ENCODE measurements at places on chromosomes 6 and 20.

DNA sequence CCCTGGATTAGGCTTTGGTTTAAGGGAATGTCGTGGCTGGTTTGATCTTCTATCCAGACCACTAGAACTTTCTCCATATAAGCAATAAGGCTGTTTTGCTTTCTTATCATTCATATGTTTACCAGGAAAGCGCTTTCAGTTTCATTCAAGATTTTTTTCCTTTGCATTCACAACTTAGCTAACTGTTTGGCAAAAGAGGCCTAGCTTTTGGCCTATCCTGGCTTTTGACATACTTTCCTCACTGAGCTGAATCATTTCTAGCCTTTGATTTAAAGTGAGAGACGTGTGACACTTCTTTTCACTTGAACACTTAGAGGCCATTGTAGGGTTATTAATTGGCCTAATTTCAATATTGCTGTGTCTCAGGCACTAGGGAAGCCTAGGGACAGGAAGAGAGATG lies 1.7 kb upstream of the FAM50B start:
- no peak for DNase-seq

DNA sequence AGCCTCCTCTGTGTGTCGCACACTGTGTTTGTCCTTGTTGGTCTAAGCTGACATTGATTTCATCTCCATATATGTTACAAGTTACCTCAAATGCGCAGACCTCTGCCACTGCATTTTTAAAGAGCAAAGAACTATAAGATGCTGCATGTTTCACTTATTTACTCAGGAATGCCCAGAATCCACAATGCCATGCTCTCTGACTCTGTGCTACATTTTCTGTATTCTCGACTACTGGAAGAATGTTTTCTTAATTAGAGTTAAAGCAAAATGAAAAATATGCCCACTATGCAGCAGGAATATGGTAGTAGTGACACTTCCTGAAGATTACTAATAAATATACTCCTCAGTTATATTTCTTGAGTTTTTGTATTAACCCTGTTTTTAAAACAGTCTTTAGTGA lies 296.4 kb downstream of the HACE1 start:
- DNase-seq: no peak

- no peak for DNase-seq
Observed at GRCh38 chr6:131400054-131400778, 172.8 kb upstream of the ARG1 start.

DNA sequence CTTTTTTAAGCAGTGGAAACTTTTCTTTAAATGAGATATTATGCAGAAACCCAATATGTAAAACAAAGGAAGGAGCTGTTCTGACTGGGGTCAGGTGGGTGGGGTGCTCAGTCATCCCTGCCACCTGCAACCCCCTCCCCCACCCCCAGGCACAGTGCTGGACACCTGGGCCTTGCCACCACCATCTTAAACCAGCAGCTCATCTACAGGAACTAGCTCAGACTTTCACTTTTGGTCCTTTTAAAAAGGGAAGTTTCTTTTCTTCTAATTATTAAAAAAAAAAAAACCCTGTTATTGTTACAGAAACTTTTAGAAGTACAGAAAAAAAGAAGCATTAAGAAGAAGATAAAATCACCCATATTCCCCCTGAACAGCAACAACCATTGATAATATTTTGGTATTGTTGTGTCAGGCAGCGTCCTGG lies 37.1 kb downstream of the PPP1R16B start:
- DNase-seq: no peak

- DNase-seq: no peak
Observed at GRCh38 chr6:12636336-12636735, 80.2 kb upstream of the PHACTR1 start.

DNA sequence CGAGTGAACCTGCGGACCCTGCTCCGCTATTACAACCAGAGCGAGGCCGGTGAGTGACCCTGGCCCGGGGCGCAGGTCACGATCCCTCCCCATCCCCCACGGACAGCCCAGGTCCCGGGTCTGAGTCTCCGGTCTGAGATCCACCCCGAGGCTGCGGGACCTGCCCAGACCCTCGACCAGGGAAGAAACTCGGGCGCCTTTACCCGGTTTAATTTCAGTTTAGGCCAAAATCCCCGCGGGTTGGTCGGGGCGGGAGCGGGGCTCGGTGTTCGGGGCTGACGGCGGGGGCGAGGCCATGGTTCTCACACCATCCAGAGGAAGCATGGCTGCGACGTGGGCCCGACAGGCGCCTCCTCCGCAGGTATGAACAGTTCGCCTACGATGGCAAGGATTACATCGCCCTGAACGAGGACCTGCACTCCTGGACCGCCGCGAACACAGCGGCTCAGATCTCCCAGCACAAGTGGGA lies 46.9 kb upstream of the TRIM26 start:
- DNase-seq: peak; percentile 20

DNA sequence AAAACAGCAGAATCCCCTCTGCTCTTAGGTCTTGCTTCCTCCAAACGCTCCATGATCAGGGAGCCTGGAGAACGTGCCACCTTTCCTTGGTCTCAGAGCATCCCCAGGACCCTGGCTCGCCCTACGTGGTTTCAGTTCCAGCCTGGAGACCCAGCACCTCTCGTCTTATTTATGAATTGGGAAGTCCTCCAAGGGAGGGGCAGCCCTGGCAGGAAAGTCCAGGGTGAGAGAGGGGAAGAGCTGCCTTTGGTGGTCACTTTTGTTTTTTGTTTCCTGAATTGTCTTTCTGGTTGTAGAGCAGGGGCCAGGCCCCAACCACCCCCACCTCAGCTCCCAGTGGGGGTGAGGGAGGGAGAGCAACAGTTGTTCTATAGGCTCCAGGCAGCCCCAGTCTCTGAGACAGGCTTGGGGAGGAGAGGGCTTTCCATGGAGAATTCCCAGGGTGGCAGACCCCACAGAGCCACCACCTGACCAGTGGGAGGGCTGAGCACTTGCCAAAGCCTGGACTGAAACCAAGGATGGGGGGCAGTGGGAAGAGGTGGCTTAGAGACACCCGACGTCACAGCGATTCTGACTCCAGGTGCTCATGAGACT lies 88.8 kb downstream of the PRND start:
- DNase-seq: no peak

DNA sequence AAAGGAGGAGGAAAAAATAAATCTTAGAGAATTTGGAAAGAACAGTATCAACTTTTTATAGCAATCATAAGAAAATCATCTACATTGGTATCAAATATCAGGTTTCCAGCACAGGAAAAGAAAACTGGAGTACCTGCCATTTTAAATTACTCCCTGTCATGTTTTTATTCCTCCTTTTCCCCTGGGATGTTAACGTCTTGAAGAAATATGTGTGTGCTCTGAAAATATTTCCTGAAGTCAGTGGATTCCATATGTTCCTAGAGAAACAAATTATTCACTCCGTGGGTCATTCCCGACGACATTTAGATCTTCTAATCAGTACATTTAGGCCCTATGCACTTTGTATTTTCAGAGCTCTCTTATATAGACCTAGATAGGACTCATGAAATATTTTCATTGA lies 42.0 kb upstream of the RSPO3 start:
- no peak for DNase-seq

DNA sequence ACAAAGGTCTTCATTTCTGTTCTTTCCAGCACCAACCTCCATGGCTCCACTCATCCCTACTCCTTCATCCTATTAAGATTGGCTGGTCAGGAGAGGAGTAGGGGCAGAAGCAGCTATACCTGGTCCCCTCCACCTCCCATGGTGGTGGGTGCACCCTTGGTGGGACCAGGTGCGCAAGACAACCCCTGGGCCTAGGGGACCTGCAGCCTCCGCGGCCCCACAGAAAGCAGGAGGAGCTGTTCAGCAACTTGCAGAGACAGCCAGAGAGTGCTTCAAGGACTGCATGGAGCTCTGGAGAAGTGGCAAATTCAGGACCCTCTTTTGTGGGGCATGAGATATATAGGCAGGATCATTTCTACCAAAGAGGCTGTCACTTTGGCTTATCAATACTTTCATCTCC lies 9.8 kb downstream of the ULBP2 start:
- no peak for DNase-seq

GRCh38 chr6:6614983-6615349 lies 26.4 kb downstream of the LY86 start:
- no peak for DNase-seq

Data from body of pancreas (tissue), 4 donors.